ENCODE measurements at places on chromosomes 7 and 10.

- no peak for DNase-seq
Measured at GRCh38 chr7:120583899-120584586, 273.9 kb downstream of the TSPAN12 start.

- no peak for DNase-seq
Measured at GRCh38 chr7:27116962-27117886, 13.3 kb downstream of the HOXA4 start.

GRCh38 chr10:10796061-10796773 lies 221.5 kb upstream of the CELF2 start:
- no peak for DNase-seq

DNA sequence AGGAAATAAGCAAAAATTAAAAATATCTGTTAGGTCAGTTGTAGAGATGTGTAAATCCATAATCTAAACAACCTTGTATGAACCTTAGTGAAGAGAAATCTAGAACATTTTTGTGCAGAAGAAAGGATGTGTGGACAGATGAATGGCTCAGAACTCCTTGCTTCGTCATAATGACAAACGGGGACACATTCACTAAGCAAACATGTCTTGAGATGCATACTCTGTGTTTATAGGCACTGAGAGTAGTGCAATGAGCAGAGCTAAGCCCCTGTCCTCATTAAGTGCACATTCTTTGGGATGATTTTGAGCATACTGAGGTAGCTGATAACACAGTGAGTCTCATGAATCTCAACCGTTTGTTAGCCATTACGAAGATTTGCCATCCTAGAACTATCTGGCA lies 360.6 kb upstream of the ANKRD30A start:
- DNase-seq: no peak

DNA sequence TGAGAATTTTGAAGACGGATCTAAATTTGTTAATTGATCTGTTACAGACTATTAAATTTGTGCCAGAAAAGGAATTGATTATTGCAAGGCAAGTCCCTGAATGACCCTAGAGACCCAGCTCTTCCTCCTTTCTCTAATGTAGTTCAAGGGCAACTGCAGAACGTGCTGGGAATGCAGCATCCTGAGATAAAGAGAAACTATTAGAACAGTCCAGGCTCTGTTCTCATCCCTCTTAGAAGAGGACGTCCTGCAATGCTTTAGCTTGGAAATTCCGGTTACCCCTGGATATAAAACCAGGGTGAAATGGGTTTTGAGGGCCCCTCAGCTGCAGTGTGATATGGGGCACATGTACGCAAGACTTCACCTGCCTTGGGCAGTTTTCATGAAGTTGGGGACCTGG lies 67.3 kb downstream of the PTN start:
- no peak for DNase-seq

GRCh38 chr7:151790095-151790829 lies 86.7 kb downstream of the PRKAG2 start:
- DNase-seq: no peak

DNA sequence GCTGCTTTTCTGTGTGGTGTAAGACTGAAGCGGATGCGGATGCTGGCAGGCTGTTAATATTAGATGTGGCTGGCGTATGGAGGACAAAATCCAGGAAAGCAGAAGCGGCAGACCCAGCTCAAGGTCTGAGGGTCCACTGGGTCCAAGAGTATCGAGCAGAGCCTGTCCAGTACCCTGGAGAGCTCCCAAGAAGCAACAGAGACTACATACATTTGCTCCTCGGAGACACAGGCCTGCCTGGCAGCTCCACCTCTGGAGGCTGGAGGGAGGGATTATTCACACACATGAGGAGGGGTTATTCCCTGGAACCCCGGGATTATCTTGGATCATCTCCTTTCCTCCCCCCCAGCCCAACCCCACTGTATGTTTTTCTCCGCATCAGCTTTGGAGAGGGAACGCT lies 31.3 kb upstream of the LOXL4 start:
- no peak for DNase-seq

DNA sequence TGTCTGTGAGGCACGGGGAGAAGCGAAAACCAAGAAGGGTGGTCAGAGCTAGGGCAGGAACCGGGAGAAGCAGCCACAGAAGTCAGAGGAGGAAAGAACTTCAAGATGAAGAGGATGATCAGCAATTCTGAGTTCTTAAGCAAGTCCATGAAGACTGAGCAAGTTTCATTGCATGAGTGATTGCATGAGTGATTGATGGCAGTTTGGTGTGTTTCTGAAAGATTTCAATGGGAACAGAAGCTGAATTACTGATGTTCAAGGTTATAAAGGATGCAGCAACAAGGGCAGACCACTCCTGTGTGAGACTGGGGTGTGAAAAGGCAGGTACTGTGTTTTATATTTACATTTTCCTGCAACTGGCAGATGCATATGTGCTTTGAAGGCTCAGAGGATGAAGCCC lies 35.4 kb downstream of the CCNY start:
- DNase-seq: no peak

GRCh38 chr7:17307558-17307957 lies 9.1 kb downstream of the AHR start:
- DNase-seq: no peak

DNA sequence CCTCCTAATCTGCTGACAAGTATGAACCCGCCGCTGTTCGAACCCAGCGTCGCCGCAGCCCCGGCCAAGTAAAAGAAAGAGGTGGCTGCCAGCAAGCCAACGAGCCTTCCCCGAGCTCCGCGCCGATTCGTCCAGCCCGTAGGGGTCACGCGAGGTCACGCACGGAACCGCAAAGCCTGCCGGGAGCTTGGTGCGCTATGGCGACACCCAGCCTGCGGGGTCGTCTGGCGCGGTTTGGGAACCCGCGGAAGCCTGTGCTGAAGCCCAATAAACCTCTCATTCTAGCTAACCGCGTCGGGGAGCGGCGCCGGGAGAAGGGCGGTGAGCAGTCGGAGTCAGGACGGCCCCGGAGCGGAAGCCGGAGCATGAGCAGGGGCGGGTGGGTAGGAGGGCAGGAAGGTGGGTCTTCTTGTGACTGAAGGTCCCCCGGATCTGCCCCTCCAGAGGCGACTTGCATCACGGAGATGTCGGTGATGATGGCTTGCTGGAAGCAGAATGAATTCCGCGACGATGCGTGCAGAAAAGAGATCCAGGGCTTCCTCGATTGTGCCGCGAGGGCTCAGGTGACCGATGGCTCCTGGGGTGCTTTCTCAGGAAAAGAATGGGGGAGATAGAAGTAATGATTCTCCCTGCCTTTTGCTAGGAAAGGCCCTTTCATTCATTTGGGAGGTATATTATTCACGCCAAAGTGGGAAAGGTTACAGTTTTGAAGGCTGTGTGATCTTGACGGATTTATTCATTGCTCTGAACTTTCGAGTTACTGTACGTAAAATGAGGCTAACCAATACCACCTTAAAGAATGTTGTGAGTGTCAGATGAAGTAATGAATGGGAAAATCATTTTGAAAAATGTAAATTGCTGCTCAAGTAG lies at the start of gene CHCHD1:
Gene CHCHD1 (plus strand): TSS at position 170 of the 870 bp plus-strand sequence. CDS start 28 bp downstream, at position 198.
- peak; percentile 80 for DNase-seq
